ENCODE measurements at places on chromosomes 12 and 14.

- DNase-seq: no peak
These were observed 1.9 kb upstream of the FOXN3 start for GRCh38 chr14:89418976-89419375.

DNA sequence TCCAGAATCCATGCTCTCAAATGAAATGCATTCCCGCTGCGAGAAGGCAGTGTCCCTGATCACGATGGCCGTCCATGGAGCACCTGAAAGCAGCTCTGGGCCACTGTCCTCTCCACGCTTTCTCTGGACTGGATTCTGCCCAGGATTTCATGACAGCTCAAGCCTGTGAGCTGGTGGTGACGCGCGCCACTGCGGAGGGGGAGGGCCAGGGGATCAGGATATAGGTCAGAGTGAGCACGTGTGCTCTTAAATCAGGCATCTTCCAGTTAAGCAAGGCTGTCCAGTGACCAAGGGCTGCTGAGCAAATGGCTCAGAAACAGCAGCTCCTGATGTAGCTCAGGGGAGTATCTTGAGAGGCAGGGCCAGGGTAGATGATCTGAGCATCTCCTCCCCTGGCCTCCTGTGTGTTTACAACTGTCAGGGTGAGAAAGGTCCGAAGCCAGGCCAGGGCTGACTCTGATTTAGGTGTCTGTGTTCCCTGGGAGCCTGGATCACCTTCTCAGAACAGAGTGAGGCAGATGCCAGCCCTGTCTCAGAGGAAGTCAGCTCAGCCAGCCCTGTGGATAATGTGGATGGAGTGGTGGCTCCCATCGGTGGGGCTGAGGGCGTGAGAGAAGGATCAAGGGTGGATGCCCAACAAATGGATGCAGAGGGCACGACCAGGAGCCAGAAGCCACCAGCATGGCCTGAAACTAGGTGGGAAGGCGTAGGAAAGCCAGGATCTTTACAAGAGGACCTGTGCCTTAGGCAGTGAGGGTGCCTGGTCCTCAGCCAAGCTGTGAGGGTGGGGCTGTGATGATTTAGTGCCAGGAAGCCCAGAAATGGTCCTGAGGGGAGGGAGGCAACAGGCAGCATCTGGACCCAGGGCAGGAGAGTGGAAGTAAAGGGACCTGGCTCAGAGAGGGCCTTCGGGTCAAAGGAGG lies 55.3 kb downstream of the ELK3 start:
- DNase-seq: no peak

DNA sequence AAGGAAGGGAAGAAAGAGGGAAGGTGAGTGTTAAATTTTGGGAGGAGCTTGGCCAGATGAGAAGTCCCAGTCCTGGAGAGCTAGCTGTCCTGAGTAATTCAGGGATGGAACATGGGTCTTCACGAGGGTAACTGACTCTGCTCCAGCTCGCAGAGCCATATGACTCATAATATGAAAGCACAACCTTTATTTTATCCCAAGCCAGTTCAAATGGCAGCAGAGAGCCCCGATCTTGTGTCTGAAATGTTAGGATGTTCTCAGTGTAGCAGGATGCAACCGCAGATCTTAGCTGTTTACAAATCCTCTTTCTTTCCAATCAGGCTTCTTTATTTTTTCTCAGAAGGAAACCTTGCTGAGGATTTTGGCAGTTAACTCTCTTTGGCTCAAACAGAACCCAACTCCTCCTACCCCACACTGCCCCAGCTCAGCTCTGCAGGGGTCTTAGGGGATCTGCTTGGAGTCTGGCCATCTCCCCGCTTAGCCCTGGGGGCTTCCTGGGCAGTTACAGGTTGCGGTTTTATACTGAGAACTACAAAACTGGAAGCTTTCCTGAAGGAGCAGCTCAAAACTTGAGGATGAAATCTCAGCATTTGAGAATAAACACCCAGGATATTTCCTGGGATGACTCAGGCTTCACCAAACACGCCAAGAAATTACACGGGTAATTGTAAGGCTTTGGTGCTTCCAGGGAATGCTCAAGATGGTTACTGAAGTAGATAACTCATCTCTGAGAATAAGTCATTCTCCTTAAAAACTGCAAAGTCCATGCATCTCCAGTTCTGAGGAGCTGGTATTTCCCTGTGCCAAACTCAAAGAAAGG lies 92.5 kb downstream of the VCPKMT start:
- no peak for DNase-seq

DNA sequence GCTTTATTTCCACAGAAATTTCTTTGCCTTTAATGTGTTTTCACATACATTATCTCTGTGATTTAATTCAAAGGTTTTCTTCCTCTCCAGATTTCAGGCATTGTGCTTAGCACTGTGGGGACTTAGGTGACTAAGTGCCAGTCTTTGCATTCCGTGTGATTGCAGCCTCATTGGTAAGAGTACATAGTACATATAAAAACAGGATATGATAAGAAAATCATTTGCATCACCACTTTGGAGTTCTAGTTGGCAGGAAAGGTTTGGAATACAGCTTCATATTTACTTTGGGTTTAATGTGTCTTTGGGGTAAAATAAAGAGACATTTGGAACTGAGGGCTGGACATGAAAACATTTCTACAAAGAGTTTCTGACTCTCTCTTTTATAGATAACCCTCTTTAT lies 37.8 kb upstream of the C12orf75 start:
- no peak for DNase-seq

DNA sequence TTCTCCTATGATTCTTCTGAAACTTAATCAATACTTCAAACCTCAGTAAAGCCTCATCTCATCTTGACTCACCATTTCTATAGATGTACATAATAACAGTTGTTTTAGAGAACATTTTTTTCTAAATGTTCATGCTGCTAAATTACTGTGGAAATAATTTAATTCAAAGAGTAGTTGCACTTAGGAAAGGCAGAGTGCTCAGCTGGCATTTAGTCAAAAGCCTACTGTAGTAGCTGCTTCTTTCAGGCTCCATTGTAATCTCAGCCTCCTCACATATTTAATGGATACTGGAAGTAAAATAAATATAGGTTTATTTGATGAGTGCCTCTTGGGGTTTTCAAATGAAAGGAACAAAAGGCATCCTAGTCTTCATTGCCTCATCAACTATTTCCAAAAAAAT lies 325.0 kb downstream of the CCER1 start:
- no peak for DNase-seq

DNA sequence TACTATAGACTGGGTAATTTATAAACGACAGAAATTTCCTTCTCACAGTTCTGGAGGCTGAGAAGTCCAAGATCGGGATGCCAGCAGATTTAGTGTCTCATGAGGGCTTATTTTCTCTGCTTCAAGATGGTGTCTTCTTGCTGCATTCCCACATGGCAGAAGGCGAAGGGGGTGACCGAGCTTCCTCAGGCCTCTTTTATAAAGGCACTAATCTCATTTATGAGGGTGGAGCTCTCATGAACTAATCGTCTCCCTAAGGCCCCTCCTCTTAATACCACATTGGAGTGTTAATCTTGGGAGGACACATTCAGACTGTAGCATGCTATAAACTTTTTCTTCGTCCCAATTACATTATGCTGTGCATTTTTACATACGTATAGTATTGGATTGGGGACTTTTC lies 200.4 kb upstream of the ARHGAP5 start:
- no peak for DNase-seq

- DNase-seq: no peak
These were observed 23.9 kb downstream of the NCKAP1L start for GRCh38 chr12:54521293-54522060.

DNA sequence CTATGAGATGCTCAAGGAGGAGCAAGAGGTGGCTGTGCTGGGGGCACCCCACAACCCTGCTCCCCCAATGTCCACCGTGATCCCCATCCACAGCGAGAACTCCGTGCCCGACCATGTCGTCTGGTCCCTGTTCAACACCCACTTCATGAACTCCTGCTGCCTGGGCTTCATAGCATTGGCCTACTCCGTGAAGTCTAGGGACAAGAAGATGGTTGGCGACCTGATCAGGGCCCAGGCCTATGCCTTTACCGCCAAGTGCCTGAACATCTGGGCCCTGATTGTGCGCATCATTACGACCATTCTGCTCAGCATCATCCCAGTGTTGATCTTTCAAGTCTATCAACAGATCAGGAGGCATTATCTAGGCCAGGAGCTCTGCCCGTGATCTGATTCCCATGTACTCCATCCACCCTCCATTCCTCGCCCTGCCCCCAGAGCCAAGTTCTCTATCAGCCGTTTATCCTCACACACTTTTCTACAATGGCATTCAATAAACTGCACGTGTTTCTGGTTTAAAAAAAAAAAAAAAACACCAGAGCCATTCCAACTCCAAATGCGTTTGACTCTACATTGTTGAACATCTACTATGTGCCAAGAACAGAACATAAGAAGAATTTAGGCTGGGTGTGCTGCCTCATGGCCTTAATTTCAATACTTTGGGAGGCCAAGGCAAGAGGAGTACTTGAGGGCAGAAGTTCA lies 17.5 kb downstream of the ATXN2 start:
- no peak for DNase-seq

- DNase-seq: no peak
These were observed 824 bp downstream of the OAS1 start for GRCh38 chr12:112907415-112908157.

GRCh38 chr12:46388427-46389021 lies 16.0 kb upstream of the SLC38A2 start:
- DNase-seq: no peak

DNA sequence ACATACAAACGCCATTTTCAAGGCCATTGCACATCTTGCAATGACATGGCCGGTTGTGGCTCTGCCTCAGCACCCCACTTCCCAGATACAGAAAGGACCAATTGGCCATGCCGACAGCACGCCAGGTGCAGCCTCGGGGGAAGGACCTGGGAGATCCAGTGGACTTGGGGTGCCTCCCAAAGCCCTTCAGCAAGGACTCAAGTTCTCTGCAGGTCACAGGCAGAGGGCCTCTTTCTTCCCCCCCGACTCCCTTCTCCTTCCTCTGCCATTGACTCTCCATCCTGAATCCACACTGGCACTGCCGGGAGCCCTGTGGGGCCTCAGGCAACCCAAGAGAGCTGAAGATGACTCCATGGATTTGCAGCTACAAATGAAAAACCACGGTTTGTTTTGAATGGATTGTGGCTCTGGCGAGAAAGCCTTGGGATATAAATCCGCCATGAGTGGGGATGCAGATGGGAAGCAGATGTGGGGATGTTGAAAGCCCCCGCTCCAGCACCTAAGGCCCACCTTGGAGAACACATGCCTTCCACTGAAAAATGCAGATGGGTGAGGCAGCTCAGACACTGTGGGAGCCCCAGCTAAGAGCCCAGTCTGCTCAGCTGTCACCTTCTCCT lies 35.1 kb upstream of the LTBP2 start:
- no peak for DNase-seq

- no peak for DNase-seq
These were observed 1.7 kb downstream of the ANKRD52 start for GRCh38 chr12:56256326-56256960.

DNA sequence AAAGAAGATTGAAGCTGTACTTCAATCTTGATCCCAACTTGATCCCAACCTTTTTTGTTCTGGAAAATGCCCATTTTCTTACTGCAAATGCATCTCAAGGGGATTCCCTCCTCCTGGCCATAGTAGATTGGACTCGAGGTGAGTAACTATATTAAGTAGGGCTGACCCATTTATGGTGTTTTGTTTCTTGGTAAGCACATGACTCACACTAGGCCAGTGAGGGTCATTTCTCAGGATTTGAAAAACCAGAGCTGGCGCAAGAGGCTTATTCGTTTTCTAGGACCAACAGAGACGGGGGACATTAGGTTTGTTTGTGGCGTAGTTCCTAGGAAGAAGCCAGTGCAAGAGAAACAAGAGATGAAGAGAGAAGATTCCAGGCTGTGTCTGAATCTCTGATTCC lies 51.4 kb downstream of the MRPL42 start:
- DNase-seq: no peak

DNA sequence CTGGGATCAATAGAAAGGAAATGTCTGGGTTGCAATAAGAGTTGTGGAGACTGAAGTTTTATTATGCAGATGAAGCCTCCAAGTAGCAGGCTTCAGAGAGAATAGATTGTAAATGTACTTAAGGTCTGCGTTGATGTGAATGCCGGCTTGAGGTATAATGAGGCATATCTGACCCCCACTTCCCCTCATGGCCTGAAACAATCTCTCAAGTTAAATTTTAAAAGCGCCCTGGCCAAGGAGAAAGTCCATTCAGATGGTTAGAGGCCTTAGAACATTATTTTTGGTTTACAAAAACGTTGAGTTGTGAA lies 28.3 kb upstream of the HIGD1C start:
- DNase-seq: no peak

GRCh38 chr14:104284636-104285507 lies 146.5 kb downstream of the KIF26A start:
- no peak for DNase-seq

DNA sequence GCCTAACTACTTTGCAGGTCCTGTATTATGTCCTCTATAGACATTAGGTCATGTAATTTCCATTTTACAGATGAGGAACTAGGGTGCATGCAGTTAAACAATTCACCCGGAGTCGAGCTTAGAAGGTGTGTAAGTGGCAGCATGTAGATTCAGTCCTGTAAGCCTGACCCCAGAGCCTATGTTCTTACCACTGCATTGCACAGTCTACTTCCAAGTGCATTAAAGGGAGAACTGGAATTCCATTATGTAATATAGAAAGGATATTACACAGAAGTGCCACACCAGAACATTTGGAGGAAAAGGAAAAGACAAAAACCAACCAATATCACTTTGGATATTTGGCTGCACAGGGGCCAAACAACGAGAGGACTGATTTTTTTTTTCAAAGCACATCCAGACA lies 1.2 kb downstream of the GLT8D2 start:
- DNase-seq: no peak

DNA sequence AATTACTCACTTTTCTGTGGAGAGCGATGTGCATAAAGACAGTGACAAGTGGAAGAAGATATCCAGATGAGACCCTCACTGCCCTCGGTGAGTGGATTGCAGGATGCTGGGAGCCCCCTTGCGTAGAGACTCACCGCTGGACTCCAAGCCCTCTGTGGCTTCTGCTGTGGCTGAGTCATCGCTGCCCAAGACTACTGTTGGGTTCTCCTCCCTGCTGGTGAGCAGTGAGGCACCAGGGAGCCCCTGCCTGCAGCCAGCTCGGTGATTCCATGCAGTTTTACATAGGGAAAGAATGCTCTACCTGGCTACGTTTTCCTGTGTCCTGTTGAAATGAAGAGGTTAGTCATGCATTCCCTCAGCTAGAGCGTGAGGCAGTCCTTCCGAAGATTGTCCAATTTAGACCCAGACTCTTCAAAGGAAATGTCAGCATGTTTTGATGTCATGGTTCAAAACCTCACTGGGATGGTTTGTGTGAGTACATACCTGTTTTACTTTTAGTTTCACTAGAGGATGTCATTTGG lies 28.2 kb downstream of the TRAF3 start:
- no peak for DNase-seq

- DNase-seq: no peak
These were observed 118.5 kb downstream of the RAD51B start for GRCh38 chr14:67938071-67938470.
